ENCODE measurements at places on chromosomes 16 and 17.

GRCh38 chr17:43367737-43368242, 31.0 kb upstream of the ARL4D start:
- DNase-seq = no peak

DNA sequence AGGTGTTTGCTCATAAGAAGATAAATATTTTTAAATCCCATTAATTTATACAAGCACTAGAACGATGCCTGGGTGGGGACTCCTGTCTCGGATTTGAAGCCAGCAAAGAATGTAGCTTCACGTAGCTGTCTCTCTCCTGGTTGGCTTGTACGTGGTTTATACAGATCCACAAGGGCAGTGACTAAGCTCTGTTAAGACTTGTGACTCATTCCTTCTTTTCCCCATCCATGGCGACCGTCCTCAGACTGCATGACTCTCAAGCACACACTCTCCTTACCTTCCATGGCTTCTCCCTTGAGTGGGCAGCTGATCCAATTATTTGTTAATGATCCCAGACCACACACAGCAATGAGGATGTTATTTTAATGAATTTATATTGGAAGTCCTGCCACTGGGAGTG, 679.7 kb upstream of the SOX9 start:
- DNase-seq = no peak

DNA sequence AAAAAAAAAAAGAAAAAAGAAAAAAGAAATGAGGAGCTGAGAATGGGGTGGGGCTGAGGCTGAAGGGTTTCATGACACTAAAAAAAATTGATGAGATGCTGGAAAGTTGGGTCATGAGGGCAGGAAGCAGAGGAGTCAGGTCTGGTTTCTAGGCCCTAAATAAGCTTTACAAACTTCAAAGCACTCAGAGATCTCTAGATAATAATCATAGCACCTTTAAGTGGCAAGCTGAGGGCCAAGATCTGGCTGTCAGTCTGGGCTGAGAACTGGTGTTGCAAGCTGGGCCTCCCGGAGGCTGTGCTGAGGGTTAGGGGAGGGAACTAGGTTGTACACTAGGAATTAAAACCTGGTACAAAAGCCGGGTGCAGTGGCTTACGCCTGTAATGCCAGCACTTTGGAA, 6.4 kb downstream of the ZNF764 start:
- no peak for DNase-seq

GRCh38 chr17:798246-798645, 16.1 kb downstream of the MRM3 start:
- DNase-seq = no peak

DNA sequence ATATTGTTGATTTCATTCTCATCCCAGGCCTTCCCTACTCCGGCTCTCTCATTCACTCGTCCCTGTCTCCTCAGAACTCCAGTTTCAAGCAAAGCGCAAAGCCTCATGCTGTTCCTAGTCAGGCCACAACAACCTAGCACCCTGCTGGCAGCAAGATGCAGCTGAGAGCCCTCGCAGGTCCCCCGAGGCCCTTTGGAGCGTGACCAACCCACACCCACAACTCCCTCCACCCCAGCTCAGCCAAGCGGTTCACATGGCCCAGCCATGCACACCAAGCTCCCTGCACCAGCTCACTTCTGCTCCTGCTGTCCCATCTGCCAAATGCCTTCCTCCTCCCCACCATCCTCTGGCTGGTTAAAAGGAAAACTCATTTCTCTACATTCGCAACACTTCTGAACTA, 195.8 kb downstream of the IRX5 start:
- DNase-seq = no peak

All from cortex of kidney (tissue), 1 donor.